Fibroblast of skin of right biceps (primary cell): ENCODE measurements at places on chromosomes 3 and 15.

DNA sequence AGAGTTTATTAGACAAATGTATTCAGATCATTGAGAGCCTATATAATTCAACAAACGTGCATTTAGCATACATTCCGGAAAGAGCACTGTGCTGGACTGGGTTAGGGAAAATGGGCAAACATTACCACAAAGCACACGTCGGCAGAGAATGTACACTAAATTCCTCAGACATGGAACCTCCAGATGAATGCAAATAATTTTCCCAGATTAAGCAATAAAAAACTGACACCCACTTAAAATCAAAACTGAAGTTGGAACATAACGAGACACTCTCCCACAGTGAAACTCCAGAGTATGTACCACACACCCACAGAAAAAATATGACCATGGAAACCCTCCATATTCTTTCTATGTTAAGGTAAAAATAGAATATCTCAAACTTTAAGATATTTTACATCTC is 4.8 kb downstream of the SECISBP2L start:
- DNase-seq, result peak; percentile 15

DNA sequence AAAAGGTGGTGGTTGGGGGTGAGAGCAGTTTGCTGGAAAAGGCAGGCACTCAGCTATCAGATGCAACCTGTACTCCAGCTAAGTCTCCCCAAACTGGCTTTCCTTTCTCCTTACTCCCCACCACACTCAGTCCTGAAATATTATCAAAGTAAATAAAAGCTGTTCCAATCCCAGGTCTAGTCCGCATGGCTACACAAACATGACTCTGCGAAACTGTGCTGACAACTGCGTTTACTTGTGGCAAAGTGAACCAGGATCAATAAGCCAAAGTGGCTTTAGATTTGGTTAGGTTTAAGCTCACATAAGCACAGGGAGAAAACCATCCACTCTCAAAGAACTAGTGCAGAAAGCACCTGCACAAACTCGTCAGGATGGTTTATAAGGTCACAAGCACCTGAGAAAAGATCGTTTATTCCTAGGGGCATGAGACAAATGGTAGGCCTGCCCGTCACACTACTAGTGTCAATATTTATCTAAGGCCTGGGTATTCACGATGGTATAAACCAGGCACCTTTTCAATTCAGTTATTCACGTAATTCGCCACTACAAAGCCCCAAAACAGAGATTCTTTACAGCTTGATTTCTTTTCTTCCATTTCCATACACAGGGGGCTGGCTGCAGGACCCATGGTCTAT is 25.3 kb downstream of the LRIG1 start:
- DNase-seq, result no peak

DNA sequence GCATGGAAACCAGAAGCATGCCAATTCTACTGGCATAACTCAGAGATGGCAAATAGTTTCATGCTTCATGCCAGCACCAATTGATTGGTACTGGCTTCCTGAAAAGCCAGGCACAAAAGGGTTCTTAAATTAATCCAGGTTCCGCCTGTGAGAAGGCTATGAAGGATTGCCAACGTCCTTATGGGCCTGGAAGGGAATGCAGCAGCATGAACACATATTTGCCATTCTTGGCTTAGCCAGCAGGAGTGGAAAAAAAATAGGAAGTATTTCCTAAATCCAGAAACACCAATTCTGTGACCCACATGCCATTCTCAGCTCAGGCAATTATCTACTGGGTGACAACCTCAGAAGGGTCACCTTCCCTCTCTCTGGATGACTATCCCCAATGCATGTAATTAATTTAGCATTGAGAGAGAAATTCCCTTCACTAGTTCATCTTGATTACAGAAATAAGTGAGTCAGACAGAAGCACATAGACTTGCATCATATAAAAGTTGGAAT is 36.0 kb downstream of the ADAMTS9 start:
- DNase-seq, result peak; percentile 61

DNA sequence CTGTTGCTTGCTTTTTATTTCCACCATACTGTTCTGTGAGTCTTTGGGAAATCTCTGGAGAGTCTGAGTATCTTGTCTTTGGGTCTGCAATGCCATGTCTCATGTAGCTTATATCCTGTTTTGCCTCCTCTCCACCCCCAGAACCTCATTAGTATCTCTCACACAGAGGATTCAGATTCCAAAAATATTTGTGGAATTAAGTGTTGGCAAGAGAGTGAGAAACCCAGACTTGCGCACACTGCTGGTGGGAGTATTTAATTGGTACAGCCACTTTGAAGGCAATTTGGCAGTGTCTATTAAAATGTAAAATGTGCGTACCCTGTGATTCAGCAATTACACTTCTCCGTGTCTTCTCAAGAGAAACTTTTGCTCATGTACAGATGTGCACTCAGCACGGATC is 68.6 kb downstream of the ZNF621 start:
- DNase-seq, result peak; percentile 89

DNA sequence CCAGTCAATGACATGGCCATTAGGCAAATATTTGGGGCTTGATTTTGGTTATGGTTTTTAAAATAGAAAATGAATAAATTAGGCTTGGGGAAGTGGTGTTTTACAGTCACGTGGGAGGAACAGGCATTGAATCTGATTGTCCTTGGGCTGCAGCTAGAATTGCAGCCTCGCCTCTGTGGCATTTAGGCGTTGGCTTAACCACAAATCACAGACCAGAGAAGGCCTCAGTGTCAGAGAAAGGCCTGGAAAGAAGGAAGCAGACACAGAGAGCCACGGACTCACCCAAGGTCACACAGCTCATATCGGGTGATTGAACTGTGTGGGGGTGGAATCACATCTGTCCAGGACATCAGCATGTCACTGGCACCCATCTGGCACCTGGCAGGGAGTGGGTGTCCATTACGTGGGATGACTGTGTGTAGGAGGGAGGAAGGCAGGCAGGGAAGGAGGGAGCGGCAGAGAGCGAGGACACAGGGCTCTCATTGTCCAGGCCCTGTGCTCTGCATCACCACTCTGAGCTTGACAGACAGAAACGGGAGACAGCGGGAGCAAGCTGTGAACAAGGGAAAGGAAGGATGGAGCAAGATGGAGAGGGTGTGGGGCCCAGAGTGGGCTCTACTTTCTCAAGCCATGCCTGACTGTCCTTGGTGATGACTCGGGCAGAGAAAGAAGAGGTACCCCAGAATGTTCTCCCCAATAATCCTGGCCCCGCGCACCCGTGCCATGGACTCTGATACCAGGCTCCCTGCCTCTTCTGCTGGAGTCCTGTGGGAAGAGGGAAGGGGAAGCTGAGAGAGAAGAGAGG is 186.4 kb downstream of the FAM43A start:
- peak; percentile 77 for DNase-seq

- no peak for DNase-seq
These were observed 23.5 kb downstream of the KCNH8 start for GRCh38 chr3:19171794-19172193.

- DNase-seq, result no peak
These were observed 1.0 kb downstream of the CSPG5 start for GRCh38 chr3:47577583-47578118.

DNA sequence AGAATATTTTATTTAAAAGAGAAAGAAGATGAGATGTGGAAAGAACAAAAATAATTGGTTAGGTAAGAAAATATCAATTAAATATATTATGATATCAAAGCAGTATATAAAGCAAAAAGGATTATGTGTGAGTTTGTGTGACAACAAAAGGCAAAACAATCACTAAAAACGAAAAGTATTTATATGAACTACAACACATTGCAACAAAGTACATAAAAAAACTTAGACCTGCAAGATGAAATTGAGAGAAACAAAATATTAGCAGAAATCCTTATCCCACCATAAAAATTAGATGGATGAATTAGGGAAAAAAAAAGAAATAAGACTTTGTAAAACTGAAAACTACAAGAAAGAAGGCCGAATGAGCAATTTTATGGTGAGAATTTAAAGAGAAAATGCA is 27.3 kb upstream of the IGF1R start:
- no peak for DNase-seq

GRCh38 chr3:175716446-175716845 is 857.3 kb downstream of the NAALADL2 start:
- peak; percentile 55 for DNase-seq
